Iris pigment epithelial cell (primary cell): ENCODE measurements at places on chromosomes 6 and 20.

- peak; percentile 26 for DNase-seq
Observed at GRCh38 chr20:44745598-44746366, at the start of gene KCNK15. Gene KCNK15 (plus strand): TSS chr20:44745865. CDS start chr20:44745911, 46 bp downstream.

GRCh38 chr6:139547122-139547776, 172.8 kb upstream of the CITED2 start:
- DNase-seq: peak; percentile 44

- peak; percentile 76 for DNase-seq
Observed at GRCh38 chr6:45478240-45478639, 100.5 kb upstream of the SUPT3H start.

DNA sequence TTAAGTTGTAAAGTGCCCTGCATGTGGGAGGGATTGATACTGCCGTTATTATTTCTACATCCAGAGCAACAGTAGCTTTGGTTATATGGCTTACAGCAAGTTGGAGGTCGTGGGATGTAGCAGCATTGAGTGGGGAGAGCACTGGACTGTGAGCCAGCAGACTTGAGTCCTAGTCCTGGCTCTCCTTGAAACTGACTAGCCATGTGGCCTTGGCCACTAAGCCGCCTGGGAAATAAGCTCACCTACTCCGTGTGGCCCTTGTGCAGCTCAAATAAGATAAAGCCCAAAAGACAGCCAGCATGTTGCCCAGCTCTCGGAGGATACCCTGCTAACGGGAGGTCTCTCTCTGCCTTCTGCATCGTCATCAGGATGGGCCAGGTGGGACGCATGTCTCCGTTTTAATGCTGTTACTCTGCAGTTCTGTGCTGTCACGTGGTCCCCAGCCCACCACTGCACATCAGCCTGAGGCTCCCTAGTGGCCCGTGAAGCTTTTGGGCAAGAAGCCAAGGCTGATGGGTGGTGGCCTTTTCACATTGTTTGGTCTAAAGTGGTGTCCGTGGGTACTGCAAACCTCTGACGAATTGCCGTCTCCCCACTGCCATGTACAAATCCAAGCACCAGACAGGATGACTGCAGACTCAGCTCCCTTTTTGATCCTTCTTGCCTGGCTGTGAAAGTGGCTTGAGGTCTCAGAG, 7.9 kb downstream of the EPB41L1 start:
- DNase-seq: no peak

- DNase-seq: peak; percentile 98
Observed at GRCh38 chr6:117448732-117449485, 23.2 kb upstream of the ROS1 start.

DNA sequence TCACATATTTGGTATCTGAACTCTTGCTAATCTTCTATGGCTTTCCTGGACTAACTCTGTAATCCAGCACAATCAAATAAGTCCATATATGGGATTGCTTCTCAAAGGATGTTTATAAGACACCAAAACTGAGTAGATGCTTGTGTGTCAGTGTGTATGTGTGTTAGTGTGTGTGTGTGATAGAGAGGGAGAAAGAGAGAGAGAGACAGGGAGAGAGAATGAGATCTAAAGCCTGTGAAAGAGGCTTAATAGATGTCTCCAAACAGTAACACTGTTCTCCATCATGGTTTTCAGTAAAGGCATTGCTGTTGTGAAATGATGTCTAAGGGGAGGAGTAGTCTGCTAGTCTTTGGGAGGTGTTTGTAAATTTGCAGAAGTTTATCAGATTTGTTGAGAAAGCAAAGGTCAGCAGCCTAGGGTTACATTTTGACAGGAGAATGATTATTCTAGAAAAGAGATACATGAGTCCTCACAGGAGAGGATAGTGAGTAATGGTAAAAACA, 73.9 kb upstream of the MLIP start:
- DNase-seq: peak; percentile 22
